ENCODE measurements at places on chromosomes 6 and 20. TPM values are rescaled to one million over a fixed set of nuclear protein-coding genes. Genes with fewer than 3 reads are reported as not detected.

Gene OR11A1
- not detected for total RNA-seq

Gene OR2H1
- not detected for total RNA-seq

DNA sequence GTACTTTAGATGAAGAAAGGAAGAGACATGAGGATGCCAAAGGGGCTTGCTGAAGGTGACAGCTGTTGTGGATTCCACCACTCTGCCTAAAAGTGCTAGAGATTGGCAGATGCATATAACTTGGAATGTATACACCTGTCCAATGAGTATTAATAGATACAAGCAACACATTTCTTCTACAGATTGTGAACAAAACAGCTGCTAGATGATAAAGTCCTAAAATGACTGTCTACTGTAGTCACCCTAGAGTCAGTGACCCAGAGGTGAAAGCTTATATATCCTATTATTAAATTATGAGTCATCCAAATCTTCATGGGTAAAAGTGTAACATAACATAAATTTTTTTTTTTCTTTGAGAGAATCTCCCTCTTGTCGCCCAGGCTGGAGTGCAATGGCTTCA lies 5.2 kb downstream of the RNF217 start:
- DNase-seq = no peak
- H3K36me3 ChIP-seq = no peaks in the 10 kb centered on the region
- H3K4me1 ChIP-seq = peaks cover 42% of the 10 kb centered on the region
- no peak overlapping the region for H3K4me3 ChIP-seq

- DNase-seq = no peak
- H3K4me3 ChIP-seq = no peak overlapping the region
- H3K27me3 ChIP-seq = no peaks in the 10 kb centered on the region
- H3K36me3 ChIP-seq = no peaks in the 10 kb centered on the region
- no peak overlapping the region for H3K27ac ChIP-seq
These were observed 27.6 kb downstream of the PKHD1 start for GRCh38 chr6:52059821-52060220.

DNA sequence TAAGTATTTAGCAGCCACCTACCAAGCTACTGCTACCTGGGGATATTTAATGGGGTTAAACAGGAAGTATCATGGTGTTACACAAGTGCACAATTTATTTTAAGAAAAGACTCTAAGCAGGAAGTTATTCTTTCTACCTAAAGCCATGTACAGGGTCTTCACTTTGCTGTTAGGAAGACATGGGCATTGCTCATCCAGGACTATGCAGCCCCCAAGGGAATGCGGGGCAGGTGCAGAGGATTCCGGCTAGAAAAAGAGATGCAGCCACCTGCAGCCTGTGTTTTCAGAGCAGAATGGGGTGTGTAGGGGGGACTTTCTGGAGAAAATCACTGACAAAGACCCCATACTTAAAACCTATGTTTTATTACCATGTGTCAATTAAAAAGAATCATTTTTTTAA lies 399.1 kb upstream of the NOX3 start:
- H3K27me3 ChIP-seq = no peaks in the 10 kb centered on the region
- no peak overlapping the region for H3K4me3 ChIP-seq
- H3K36me3 ChIP-seq = no peaks in the 10 kb centered on the region
- H3K27ac ChIP-seq = no peak overlapping the region
- H3K4me1 ChIP-seq = no peaks in the 10 kb centered on the region
- no peak for DNase-seq

DNA sequence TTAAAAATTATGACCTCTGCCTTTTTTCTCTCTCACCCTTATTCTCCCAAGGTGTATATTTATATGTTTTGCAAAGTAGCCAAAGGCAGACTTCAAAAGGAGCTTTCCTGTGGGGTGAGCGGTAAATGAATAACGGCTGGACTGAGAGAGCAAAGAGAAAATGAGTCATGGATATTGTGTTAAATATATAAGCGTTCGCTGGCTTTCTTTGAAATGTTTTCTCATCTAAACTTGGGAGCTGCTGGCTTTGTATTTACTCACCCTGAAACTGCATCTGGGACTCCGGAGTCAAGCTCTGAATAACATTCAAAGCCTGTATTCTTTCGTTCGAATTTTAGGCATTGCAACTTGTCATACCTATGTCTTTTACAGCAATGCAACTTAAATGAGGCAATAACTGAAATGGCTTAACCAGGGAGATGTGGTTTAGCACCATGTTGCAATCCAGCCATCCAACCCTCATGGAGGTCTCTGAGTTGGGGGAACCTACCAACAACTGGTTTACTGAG lies 32.0 kb downstream of the ATXN1 start:
- DNase-seq = no peak
- H3K4me1 ChIP-seq = peaks cover 71% of the 10 kb centered on the region
- H3K27ac ChIP-seq = no peak overlapping the region
- no peak overlapping the region for H3K4me3 ChIP-seq
- no peaks in the 10 kb centered on the region for H3K36me3 ChIP-seq
- H3K27me3 ChIP-seq = no peaks in the 10 kb centered on the region

All from A673 (cell line).